Activated CD8-positive, alpha-beta T cell treated with anti-CD3 and anti-CD28 coated beads, Interleukin-2, amount 10 ng/mL, durations not matched to agents 7 days and 5 days (primary cell): ENCODE measurements at places on chromosomes 1 and 21.
A peak's percentile ranks its signal among the peaks of the same experiment; 100 is the strongest.

- DNase-seq: no peak
These were observed 6.7 kb upstream of the ANKRD65 start for GRCh38 chr1:1427820-1428148.

DNA sequence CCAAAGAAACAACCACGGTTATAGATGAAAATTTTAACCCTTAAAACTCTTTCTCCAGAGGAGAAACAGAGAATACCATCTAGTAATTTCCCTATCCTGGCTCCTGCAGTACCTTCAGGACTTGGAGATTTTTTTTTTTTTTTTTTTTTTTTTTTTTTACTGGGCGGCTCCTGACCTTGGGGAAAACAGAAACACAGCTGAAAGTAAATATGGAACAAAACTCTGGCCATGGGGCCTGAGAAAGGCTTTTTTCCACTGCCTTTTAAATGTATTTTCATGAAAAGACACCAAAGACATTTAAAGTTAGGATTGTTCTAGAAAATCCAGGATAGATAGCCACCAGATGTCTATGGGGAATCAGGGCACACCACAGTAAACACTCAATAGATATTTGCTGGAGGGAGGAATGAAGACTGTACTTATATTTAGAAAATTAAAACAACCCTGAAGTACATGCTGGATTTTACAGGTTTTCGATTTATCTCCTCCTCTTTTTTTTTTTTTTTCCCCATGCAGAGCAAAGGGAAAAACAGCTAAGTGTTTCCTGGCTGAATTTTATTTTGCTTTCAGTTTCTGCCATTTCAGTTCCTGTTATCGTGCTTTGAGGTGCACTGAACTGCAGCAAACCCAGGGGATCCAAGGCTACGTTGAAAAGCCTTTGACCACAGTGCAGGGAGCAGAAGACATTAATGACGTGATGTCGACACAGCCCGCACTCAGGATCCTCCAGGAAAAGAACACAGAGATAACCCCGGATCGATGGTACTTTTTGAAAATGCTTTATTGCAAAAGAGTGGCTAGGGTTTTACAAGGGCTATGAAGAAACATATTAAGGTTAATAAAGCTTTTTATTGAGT is 35.7 kb upstream of the CNN3 start:
- DNase-seq: peak; percentile 56

DNA sequence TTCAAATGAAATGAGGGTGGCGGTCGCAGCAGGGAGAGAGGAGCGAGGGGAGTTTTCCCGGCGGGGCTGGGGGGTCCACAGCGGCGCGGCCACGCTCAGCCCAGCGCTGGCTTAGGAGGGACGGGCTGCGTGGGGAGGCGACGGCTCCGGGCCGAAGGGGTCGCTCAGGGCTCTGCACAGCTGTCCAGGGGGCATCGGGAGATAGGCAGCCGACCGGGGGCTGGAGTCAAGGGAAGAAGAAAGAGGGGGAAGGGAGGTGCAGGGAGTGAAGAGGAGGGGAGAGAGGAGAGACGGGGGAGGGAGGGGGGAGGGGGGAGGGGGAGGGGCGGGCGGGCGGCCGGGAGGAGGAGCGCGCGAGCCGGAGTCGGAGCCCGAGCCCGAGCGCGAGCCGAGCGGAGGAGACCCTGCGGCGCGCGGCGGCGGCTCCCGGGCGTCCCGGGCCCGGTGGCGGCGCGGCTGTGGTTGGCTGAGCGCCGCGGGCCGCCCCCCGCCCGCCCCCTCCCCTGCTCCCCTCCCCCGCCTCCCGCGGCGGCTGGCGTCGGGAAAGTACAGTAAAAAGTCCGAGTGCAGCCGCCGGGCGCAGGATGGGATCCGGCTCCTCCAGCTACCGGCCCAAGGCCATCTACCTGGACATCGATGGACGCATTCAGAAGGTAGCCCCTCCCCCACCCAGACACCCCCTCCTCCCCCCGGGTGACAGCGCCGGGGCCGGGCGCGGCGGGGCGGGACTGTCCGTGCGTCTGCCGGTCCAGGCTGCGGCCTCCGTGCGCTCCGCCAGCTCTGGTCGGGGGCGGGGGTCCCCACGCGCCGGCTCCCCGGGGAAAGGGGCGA is at the start of gene PDE9A:
PDE9A (plus strand) TSS at position 391 of the 831 bp plus-strand sequence; CDS start at position 585, 194 bp downstream.
- DNase-seq: peak; percentile 34

DNA sequence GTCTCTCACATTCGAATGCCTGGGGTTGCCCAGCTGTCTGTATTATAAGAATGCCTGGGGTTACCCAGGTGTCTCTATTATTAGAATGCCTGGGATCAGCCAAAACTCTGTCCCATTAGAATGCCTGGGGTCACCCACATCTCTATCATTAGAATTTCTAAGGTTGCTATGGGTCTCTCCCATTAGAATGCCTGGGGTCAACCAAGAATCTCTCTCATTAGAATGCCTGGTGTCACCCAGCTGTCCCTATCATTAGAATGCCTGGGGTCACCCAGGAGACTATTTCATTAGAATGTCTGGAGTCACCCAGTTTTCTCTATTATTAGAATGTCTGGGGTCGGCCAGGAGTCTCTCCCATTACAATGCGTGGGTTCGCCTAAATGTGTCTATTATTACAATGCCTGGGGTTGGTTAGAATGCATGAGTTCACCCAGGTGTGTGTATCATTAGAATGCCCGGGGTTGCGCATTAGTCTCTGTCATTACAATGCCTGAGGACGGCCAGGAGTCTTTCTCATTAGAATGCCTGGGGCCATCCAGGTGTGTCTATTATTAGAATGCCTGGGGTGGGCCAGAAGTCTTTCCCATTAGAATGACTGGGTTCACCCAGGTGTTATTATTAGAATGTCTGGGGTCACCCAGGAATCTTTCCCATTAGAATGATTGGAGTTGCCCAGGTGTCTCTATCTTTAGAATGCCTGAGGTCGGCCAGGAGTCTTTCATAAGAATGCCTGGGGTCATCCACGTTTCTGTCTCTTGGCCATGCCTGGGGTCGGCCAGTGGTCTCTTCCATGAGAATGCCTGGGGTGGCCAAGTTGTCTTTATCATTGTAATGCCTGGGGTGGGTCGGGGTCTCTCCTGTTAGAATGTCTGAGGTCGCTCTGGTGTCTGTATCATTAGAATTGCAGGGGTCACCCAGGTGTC is 59.6 kb downstream of the RNF187 start:
- no peak for DNase-seq

DNA sequence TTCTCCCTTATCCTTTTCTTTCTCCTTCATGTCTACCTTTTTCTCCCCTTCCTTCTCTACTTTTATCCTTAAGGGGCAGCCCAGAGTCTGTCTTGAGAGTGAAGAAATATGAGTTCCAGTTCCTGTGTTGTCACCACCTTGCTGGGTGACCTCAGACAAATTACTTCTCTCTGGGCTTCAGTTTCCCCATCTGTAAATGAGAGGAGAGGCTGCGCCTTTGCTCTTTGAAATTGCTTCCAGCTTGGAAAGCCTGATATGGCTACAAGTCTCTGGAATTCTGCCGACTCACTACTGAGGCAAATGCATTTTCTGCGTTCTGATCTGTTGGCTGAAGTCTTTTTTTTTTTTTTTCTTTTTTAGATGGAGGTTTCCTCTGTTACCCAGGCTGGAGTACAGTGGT is 119.2 kb downstream of the SYF2 start:
- DNase-seq: no peak

- no peak for DNase-seq
These were observed 118.3 kb upstream of the ATP1A1 start for GRCh38 chr1:116254776-116255175.

DNA sequence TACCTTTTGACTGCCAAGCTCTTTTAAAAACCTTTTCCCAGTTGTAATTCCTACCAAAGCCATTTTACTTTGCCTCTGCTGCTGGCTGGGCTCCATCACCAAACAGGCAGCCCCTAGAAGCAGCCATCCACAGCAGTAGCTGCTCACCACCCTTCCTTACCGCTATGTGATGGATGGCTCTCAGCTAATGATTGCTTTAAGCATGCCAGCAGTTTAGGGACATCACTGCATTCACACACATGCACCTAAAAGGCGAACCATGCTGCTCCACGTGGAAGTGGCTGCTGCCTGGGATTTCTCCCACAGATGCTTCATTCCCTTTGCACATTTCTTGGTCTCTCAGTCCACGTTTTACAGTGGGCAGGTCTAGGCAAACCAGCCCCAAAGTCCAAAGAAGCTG is 46.3 kb upstream of the PDE9A start:
- DNase-seq: no peak

DNA sequence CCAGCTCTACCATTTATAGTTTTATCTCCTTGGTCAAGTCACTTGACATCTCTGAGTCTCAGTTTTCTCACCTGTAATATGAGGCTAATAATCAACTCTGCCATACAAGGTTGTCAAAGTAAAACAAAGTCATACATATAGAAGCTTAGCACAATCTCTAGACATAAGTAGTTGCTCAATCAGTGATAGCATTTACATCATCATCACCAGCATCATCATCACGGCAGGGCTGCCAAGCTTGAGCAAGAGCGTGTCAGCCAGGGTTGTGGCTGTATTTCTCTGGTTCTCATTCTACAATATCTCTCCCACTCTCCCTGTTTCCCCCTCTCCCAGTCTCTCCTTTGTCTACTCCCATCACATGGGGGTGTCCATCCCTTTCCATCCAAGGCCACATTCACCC is 41.7 kb upstream of the COA6 start:
- DNase-seq: no peak

- no peak for DNase-seq
These were observed 293.8 kb upstream of the PBX1 start for GRCh38 chr1:164265232-164265631.

DNA sequence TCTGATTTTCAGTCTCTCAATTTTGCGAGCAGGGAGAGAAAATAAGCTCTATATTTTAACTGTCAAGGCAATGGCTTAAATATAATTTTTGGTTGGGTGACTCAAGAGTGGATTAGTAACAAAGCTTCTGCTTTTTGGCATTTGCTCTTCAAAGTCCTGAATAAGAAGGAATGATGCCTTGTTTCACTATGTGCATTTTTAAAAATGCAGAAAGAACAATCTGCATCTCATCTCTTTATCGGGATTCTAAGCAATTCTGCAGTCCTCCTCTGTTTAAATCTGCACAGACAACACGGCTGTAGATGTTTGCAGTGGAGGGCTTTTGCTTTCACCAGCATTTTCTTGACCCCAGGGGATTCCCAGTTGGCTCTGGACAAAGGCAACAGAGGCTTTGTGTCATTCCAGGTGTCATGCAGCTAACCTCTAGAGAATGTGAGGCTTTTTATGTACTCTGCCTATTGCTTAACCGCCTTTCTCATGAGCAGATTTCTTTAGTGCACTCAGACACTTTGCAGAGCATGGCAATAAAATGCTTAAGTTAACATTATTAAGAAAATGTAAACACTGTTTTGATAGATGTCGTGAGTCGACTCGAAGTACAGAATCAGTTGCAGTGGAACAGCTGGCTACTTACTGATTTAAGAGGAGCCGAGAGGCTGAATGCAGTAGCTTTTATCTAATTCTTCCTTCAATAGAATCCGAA is 783.2 kb upstream of the NEGR1 start:
- no peak for DNase-seq

- no peak for DNase-seq
These were observed 29.4 kb upstream of the USP24 start for GRCh38 chr1:55244476-55245099.

DNA sequence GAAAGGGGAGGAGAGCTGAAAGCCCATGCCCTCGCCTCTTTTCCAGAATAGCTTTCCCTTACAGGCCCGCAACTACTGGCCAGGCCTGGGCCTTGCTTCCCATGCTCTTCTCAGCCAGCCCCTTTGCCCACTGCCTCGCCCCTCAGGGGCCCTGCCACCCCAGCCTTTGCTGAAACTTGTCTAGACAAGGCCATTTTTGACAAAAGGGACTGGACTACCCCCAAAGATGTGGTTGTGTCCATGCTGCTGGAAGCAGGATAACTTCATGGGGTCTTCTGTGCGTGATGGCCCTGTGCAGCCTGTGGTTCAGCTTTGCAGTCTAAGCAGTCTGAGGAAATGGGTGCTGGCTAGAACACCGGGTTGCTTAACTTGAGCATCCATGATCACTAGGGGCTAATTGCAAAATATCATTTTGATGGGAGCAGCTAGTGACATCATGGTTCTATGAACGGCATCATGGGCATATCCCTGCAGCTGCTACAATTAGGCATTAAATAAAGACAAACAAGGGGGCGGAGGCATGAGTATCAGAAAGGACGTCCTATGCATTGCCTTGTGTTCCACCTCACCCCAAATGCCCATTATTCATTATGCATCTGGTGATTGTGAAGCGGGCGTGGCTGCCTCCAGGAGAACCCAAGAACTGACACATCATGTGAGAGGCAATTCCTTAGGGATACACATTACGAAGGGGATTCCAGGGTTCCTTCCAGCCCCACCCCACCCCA is 36.8 kb downstream of the NTPCR start:
- no peak for DNase-seq

DNA sequence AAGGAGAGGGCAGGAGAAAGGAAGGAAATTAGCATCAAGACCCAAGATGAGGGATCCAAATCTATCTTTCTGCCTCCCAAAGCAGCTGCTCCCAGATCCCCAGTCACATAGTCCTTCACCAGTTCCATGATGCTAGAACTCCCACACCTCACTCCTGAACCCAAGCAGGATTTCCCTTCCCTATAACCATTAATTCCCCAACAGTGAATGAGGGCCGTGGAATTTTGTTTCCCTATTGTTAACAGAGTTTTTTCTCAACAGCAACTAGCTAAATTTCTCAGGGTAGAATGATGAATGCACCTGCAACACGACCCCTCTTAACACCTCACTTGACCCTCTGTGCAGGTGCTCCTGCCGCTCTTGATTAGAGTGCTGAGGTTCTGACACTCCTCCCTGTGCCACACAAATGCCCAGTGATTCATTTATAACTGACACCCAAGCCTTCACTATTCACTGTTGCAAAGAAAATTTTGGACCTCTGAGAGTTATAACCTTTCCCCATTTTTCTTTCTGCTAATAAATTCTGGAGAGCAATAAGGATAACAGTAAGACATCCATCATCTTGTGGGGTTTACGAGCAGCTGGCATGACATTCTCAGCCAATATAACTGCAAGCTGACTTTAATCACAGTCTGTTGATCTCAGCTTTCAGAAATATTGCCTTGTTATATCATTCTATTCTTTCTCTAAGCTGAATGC is 25.4 kb upstream of the NPL start:
- no peak for DNase-seq

GRCh38 chr1:161954050-161954449 is 69.6 kb downstream of the OLFML2B start:
- DNase-seq: no peak
